Stimulated activated CD8-positive, alpha-beta memory T cell treated with anti-CD3 and anti-CD28 coated beads, Interleukin-2, amount 100 ng/mL, for 1 hour (primary cell): ENCODE measurements at places on chromosomes 16 and 17.

- DNase-seq: no peak
These were observed 10.6 kb upstream of the CPHXL2 start for GRCh38 chr16:75687361-75687760.

DNA sequence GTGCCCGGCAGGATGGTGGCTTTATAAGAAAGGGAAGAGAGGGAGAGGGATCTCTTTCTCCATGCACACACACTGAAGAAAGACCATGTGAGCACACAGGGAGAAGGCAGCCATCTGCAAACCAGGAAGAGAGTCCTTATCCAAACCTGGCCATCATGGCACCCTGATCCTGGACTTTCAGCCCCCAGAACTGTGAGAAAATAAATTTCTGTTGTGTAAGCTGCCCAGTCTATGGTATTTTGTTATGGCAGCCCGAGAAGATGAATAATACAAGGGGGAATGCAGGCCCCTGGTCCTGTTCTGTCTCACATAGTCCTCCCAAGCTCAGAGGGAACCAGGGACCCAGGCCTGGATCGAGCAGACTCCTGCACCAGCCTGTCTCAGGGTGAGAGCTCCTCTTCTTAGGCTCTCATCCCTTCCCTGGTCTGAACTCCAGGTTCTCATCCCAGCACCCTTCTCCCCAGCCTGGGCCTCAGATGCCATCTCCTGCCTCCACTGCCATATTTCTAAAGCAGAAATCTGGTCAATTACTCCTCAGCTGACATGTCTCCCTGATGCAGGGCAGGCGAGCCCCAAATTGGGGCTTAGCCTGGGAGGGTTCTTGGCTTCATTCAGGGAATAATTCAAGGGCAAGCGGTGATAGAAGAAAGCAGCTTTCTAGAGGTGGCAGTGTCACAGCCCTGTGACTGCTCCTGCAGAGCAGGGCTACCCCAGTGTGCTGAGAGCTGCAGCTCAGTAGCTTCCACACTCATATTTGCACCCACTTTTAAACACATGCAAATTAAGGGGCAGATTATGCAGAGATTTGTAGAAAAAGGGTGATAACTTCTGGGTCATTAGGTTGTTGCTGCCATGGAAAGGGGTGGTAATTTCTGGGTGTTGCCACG lies 28.8 kb downstream of the IGFBP4 start:
- no peak for DNase-seq

GRCh38 chr17:34532281-34533065 lies 46.9 kb upstream of the TMEM132E start:
- no peak for DNase-seq

GRCh38 chr16:83808573-83809014 lies 816 bp downstream of the HSBP1 start:
- no peak for DNase-seq

- no peak for DNase-seq
These were observed 220.8 kb downstream of the RPTOR start for GRCh38 chr17:80765241-80765961.

- no peak for DNase-seq
These were observed 108.0 kb upstream of the CIBAR2 start for GRCh38 chr16:85220125-85220839.

- DNase-seq: no peak
These were observed 18.5 kb downstream of the ITPRIPL2 start for GRCh38 chr16:19132255-19132654.

GRCh38 chr17:21530841-21531240 lies 154.7 kb downstream of the KCNJ12 start:
- DNase-seq: no peak

DNA sequence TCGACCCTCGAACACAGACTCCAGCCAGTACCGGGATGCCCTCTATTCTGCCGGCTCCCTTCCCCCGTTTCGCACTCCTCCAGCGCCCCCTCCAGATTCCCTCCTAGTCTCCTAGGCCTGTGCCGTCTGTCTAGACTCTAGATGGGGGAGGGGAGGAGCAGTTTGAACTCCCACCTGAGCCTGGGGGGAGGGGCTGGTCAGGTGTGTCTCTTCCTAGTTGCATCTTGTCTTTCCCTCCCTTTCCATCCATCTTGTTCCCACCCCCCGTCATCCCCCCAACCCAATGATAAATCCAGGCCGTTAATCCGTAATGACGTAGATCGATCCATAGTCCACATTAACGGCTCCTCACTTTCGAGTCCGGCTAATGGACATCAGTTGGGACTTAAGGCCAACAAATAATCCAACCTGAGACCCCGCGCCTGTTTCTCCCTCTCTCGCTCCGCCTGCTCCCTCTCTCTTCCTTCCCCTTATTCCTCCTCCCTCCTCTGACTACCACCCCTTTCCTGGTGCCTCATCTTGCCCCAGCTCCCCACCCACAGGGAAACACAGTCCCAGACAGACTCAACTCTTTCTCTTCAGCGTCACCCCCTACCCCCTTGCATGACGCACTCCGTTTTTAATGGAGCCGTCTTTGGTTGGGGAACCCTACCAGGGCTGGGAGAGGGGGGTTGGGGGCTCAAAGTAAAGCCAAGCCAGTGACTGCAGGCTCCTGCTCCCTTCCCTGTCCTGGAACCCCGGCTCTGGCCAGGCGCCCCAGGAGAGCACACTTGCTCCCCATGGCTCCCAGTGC lies 3.4 kb upstream of the HOXB5 start:
- no peak for DNase-seq

GRCh38 chr16:86448306-86448890 lies 61.9 kb upstream of the FOXF1 start:
- DNase-seq: no peak

DNA sequence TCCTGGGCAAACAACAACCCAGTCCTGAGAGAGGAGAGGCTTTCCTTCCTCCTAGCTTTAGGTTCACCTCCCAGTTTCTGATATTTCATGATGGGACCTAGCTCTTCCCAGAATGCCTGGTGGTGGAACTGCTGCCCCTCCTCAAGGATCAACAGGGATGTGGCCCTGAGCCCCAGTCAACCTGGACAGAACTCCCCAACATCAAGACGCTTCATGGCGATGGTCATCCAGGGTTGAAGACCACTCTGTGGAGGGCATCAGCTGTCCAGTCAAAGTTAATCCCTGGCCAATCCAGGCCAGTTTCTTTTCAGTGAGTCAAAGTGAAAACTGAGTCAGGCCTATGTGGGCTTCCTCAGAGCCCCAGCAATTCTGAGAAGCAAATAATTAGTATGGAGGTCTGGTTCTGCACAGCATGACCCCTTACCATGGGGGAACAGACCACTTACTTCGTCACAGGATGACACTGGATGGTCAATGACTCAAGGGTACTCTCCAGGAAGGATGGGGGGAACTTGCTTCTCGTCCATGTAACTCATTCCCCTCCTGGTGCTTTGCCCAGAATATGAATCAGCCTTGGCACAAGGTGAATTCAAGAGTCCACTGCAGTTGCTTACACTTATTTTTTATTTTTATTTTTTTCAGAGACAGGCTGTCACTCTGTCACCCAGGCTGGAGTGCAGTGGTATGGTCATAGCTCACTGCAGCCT lies 14.7 kb upstream of the XYLT2 start:
- DNase-seq: no peak

- DNase-seq: no peak
These were observed 469 bp downstream of the GPRC5C start for GRCh38 chr17:74432424-74432690.

DNA sequence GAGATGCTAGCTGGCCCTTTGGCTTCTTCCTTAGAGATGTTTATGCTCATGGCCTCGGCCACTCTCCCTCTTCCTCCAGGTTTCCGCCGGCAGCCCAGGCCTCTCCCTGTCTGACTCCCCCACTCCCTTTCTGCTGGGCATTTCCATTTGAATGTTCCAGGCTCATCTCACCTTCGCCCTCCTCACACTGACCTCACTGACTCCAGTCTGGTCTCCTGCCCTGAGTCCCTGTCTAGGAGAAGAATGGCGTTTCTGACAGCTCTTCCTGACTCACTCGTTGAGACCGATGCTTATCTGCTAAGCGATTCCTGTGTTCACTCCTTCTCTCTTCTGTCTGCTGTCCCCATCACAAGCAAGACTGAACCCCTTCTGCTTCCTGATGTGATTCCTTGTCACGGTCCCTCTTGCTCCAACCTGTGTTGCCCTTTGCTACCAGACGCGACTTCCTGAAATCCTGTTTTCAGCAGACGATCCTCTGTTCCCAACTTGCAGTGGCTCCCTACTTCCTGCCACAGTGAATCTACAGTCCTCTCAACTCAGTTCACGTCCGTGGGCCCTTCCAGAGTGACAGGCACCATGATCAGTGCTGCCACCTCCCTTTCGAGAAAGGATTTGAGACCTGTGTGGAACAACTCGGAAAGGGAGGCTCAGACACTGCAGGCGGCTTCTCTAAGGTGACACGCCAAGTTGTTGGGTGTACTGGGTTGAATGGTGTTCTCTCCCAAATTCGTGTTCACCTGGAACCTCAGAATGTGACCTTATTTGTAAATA lies 176.4 kb downstream of the MSI2 start:
- DNase-seq: no peak

DNA sequence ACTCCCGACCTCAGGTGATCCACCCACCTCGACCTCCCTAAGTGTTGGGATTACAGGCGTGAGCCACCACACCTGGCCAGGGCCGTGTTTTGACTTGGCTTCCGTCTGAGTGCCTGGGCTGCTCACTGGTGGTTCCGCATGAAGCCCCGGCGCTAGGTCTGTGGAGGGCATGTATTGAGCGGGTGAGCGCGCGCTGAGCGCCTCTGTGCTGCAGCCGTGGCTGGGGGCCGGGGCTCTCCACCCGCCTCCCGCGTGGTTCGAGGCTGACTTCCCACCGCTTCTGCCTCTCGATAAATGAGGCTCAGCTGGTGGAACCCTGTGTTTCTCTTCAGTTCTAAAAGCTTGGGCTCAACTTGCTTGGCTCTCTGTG lies 38.9 kb upstream of the ATP2A3 start:
- DNase-seq: no peak
